Colonic mucosa (tissue), 4 donors: ENCODE measurements at places on chromosomes 7 and 10. TPM values are rescaled to one million over a fixed set of nuclear protein-coding genes. Genes with fewer than 3 reads are reported as not detected.

Gene BAMBI
- total RNA-seq: 3.1 TPM

Gene FIS1
- total RNA-seq: 148 TPM

Gene CCDC7
- total RNA-seq: 9.9 TPM

Gene NSUN5
- 35.0 TPM for total RNA-seq

Gene H2BK1
- total RNA-seq: not detected

Gene FAM25C
- total RNA-seq: not detected

Gene CDH23
- total RNA-seq: 1.4 TPM

Gene CHN2
- total RNA-seq: 12.8 TPM

Gene SOSTDC1
- total RNA-seq: 4.7 TPM

Gene CHST3
- total RNA-seq: 2.5 TPM

Gene PNLIPRP3
- not detected for total RNA-seq

Gene MYPN
- 0.27 TPM for total RNA-seq

Gene TRIL
- 1.9 TPM for total RNA-seq

Gene AKR1C1
- 13.0 TPM for total RNA-seq

Gene CRYGN
- not detected for total RNA-seq

Gene HDAC9
- 8.7 TPM for total RNA-seq

Gene RTKN2
- 7.4 TPM for total RNA-seq
